Urinary bladder (tissue), 4 donors: ENCODE measurements at places on chromosomes 1 and 21. TPM values are rescaled to one million over a fixed set of nuclear protein-coding genes. Genes with fewer than 3 reads are reported as not detected.

DNA sequence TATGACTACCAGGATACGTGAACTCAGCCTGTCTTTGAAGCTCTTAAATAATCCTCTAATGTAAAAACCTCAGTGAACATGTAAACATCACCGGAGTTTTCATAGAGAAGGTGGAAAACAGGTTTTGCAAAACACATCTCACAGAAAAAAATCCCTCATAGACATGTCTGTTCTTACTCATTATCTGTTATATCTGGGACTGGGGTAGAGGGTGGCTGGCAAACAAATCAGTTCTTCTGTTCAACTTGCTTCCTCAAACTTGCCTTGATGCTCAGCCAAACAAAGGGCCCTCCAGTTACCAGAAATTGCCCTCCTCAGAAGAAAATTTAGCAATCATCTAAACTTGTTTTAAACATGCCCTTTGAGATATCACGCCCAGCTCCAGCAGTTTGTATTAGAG, 66.1 kb upstream of the CXADR start:
- DNase-seq, result no peak

The FAM163A gene
- 0.53 TPM for total RNA-seq

- no peak for DNase-seq
Observed at GRCh38 chr1:1550591-1551432, 10.4 kb upstream of the TMEM240 start.

The FOXO6 gene
- total RNA-seq, result 1.5 TPM

- no peak for DNase-seq
Observed at GRCh38 chr1:38071312-38072256, 25.0 kb upstream of the POU3F1 start.

DNA sequence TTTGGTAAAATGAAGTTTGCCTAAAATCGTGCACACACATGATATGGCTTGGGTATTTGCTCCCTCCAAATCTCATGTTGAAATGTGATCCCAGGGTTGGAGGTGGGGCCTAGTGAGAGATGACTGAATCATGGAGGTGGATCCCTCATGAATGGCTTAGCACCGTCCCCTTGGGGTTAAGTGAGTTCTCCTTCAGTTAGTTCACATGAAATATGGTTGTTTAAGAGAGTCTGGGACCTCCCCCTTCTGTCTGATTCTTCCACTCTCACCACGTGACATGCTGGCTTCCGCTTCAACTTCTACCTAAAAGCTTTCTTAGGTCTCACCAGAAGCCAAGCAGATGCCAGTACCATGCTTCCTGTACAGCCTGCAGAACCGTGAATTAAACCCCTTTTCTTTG, 58.4 kb downstream of the SIPA1L2 start:
- DNase-seq, result no peak

DNA sequence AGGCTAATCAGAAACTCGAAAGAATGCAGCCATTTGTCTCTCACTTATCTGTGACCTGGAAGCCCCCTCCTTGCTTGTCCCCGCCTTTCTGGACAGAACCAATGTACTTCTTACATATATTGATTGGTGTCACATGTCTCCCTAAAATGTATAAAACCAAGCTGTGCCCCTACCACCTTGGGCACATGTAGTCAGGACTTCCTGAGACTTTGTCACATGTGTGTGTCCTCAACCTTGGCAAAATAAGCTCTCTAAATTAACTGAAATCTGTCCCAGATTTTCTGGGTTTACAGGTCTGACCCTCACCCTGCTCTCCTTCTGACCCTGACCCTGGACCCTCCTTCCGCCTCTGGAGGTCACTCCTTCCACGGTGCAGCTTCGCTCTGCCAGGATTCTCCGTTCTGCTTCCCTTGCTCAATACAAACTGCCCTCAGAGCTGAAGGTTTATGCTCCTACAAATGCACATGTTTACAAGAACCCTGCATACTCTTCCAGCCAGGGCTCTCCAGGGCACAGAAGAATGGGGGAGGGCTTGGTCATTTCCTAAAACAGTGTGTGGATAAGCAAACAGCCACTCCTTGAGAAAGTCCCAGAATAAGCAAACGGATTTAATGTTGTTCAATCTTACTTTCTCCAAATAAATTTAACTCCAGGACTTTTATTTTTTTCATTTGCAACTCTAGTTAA, 160.5 kb downstream of the ACTL8 start:
- DNase-seq, result no peak

The ZNF362 gene
- 10.3 TPM for total RNA-seq

DNA sequence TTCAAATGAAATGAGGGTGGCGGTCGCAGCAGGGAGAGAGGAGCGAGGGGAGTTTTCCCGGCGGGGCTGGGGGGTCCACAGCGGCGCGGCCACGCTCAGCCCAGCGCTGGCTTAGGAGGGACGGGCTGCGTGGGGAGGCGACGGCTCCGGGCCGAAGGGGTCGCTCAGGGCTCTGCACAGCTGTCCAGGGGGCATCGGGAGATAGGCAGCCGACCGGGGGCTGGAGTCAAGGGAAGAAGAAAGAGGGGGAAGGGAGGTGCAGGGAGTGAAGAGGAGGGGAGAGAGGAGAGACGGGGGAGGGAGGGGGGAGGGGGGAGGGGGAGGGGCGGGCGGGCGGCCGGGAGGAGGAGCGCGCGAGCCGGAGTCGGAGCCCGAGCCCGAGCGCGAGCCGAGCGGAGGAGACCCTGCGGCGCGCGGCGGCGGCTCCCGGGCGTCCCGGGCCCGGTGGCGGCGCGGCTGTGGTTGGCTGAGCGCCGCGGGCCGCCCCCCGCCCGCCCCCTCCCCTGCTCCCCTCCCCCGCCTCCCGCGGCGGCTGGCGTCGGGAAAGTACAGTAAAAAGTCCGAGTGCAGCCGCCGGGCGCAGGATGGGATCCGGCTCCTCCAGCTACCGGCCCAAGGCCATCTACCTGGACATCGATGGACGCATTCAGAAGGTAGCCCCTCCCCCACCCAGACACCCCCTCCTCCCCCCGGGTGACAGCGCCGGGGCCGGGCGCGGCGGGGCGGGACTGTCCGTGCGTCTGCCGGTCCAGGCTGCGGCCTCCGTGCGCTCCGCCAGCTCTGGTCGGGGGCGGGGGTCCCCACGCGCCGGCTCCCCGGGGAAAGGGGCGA, at the start of gene PDE9A:
Gene PDE9A (plus strand): TSS at position 391 of the 831 bp plus-strand sequence. CDS start 194 bp downstream, at position 585.
- no peak for DNase-seq

- no peak for DNase-seq
Observed at GRCh38 chr1:56939209-56939608, 26.6 kb downstream of the C8B start.

GRCh38 chr1:244335456-244335855, 116.3 kb downstream of the ADSS2 start:
- DNase-seq, result no peak

GRCh38 chr1:46070164-46070814, 62.1 kb downstream of the PIK3R3 start:
- DNase-seq, result no peak

- DNase-seq, result no peak
Observed at GRCh38 chr1:81547912-81548303, 252.8 kb upstream of the ADGRL2 start.

The RNU1-2 gene
- total RNA-seq, result under 0.01 TPM

- no peak for DNase-seq
Observed at GRCh38 chr1:91334856-91335255, 69.8 kb downstream of the HFM1 start.

The KCNC4 gene
- total RNA-seq, result 1.7 TPM

GRCh38 chr1:235009561-235010306, 118.9 kb downstream of the TOMM20 start:
- DNase-seq, result no peak

GRCh38 chr21:16913010-16913409, 599.8 kb upstream of the CXADR start:
- no peak for DNase-seq

- DNase-seq, result no peak
Observed at GRCh38 chr21:14482165-14482564, 64.0 kb downstream of the SAMSN1 start.

- no peak for DNase-seq
Observed at GRCh38 chr1:207969528-207969927, 58.6 kb upstream of the CD34 start.

GRCh38 chr1:209746451-209747165, 9.2 kb upstream of the TRAF3IP3 start:
- DNase-seq, result no peak

DNA sequence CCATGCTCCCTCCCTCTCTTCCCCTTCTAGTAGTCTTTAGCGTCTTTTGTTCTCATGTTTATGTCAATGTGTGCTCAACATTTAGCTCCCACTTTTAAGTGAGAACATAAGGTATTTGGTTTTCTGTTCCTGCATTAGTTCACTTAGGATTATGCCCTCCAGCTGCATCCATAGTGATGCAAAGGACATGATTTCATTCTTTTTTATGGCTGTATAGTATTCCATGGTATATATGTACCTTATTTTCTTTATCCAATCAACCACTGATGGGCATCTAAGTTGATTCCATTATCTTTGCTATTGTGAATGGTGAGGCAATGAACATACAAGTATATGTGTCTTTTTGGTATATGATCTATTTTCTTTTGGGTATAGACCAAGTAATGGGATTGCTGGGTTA, 38.3 kb upstream of the PALMD start:
- DNase-seq, result no peak

DNA sequence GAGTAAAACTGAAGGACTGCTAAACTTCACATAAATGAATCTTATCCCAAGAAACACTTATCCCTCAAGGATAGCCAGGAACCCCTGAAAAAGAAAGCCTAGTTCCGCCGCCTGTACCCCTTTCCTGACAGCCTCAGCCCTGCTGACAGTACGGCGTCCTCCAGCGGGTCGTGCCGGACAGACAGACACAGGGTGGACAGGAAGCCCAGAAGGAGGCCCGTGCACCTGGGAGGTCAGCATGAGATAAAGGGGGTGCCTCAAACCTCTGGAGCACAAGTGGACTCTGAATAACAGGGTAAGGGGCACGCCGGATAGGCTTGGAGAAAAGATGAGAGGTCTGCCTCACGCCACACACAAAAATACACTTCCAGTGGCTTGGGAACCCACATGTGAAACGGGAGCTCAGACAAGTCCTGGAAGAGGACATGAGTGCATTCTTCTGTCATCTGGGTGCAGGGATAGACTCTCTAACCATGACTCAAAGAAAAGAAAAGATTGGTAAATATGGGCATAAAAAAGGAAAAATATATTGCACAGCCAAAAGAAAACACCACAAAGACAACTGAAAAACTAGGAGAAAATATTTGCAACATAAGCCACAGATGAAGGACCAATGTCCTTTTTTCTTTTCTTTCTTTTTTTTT, 17.3 kb upstream of the ADARB1 start:
- DNase-seq, result no peak

GRCh38 chr1:151513626-151514121, 2.5 kb downstream of the CGN start:
- DNase-seq, result no peak

- no peak for DNase-seq
Observed at GRCh38 chr1:51946300-51946699, 44.2 kb downstream of the RAB3B start.
